Activated CD4-positive, alpha-beta memory T cell treated with anti-CD3 and anti-CD28 coated beads for 36 hours (primary cell): ENCODE measurements at places on chromosomes 3 and 15. TPM values are rescaled to one million over a fixed set of nuclear protein-coding genes. Genes with fewer than 3 reads are reported as not detected.

ZBTB47 gene
- 1.1 TPM for total RNA-seq

KNG1 gene
- total RNA-seq: not detected

- H3K36me3 ChIP-seq: peaks cover 22% of the 10 kb centered on the region
- DNase-seq: no peak
- H3K4me3 ChIP-seq: no peak overlapping the region
Observed at GRCh38 chr3:170862618-170863374, 7.2 kb downstream of the RPL22L1 start.

- no peaks in the 10 kb centered on the region for H3K36me3 ChIP-seq
- DNase-seq: no peak
- H3K27ac ChIP-seq: no peak overlapping the region
- H3K27me3 ChIP-seq: no peaks in the 10 kb centered on the region
- H3K4me1 ChIP-seq: no peaks in the 10 kb centered on the region
- H3K4me3 ChIP-seq: no peak overlapping the region
Observed at GRCh38 chr15:69557707-69558409, 105.2 kb downstream of the RPLP1 start.

DNA sequence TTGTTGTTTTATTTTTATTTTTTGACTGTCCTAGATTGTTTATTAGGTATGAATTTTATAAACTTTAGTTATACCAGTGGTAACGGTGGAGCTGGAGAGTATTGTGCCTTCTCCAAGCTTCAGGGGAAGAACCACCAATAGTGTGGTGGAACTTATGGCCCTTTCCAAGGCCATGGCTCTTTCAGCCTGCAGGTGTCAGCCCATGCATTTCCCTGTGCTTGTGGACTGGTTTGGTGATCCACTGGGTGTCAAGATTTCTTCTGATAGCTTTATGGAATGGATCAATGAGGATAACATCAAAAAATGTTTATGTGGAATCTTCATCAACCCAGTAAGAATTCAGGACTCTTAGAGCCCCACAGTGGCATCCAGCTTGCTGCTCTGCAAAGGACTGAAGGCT, 19.2 kb upstream of the SCAMP5 start:
- H3K27me3 ChIP-seq: peaks cover 11% of the 10 kb centered on the region

- H3K4me1 ChIP-seq: peaks cover 16% of the 10 kb centered on the region
- H3K36me3 ChIP-seq: peaks cover 6% of the 10 kb centered on the region
- H3K4me3 ChIP-seq: peak overlapping the region; percentile 33
- no peak for DNase-seq
Observed at GRCh38 chr15:99565049-99565298, 810 bp upstream of the MEF2A start.

CCR1 gene
- total RNA-seq: 0.80 TPM

LTK gene
- total RNA-seq: 0.34 TPM

TNFAIP8L3 gene
- total RNA-seq: 0.19 TPM

HMG20A gene
- total RNA-seq: 41.5 TPM

OXTR gene
- total RNA-seq: 0.64 TPM

DNA sequence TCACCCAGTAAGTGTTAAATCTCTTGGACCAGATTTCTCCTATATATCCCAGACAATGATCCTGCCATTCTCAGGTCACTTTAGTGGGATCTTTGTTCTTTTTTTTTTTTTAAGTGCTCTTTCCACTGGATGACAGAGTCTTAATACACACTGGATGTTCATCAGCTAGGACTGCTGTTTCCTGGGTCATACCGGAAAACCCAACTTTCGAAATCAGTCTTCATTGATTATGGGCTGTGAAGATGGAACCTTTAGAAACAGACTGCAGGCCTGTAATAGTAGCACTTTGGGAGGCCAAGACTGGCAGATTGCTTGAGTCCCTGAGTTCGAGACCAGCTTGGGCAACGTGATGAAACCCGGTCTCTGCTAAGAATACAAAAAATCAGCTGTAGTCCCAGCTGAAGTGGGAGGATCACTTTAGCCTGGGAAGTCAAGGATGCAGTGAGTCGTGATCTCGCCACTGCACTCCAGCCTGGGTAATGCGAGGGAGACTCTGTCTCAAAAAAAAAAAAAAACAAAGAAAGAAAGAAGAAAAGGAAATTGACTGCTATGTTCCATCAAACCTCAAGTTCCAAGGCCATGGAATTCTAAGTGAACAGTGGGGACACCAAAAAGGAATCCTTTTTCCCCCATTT, 2.3 kb downstream of the EOGT start:
- no peak overlapping the region for H3K4me3 ChIP-seq
- no peak for DNase-seq
- H3K27ac ChIP-seq: no peak overlapping the region

GRCh38 chr15:61598655-61599054, 369.6 kb upstream of the RORA start:
- H3K27ac ChIP-seq: no peak overlapping the region
- H3K36me3 ChIP-seq: no peaks in the 10 kb centered on the region
- no peak for DNase-seq
- no peaks in the 10 kb centered on the region for H3K27me3 ChIP-seq
